T-helper 2 cell treated with Interferon-gamma antibody and Interleukin-4, amounts not matched to agents 5 μg/mL and 100 μg/mL, for 36 hours (primary cell): ENCODE measurements at places on chromosomes 12 and 14.

GRCh38 chr12:121009741-121010140, 6.5 kb downstream of the C12orf43 start:
- DNase-seq: no peak
- no peaks in the 10 kb centered on the region for H3K27me3 ChIP-seq
- peaks cover 5% of the 10 kb centered on the region for H3K4me1 ChIP-seq
- no peak overlapping the region for H3K4me3 ChIP-seq

DNA sequence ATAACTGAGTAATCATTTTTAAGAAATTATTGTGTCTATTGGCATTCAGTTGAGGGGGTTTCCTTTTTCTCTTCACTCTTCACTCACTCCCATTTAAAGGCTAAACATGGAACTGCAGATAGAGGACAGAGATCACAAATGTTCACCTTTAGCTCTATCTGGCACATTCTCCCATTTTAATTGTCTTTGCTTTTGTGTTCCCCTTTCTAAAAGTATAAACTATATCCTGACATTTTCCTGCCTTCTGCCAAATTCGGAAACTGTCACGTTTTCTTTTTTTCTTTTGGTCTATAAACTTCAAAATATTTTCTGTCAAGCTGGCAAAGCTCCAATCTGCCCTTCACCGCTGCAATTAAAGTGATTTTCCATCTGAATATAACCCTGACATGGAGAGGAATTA, 219.8 kb upstream of the CDKN3 start:
- no peaks in the 10 kb centered on the region for H3K36me3 ChIP-seq
- no peak overlapping the region for H3K4me3 ChIP-seq
- no peak overlapping the region for H3K27ac ChIP-seq
- H3K4me1 ChIP-seq: no peaks in the 10 kb centered on the region
- DNase-seq: no peak

- H3K27ac ChIP-seq: no peak overlapping the region
- no peaks in the 10 kb centered on the region for H3K4me1 ChIP-seq
- H3K36me3 ChIP-seq: no peaks in the 10 kb centered on the region
Observed at GRCh38 chr12:70847871-70848270, 72.7 kb downstream of the PTPRR start.

DNA sequence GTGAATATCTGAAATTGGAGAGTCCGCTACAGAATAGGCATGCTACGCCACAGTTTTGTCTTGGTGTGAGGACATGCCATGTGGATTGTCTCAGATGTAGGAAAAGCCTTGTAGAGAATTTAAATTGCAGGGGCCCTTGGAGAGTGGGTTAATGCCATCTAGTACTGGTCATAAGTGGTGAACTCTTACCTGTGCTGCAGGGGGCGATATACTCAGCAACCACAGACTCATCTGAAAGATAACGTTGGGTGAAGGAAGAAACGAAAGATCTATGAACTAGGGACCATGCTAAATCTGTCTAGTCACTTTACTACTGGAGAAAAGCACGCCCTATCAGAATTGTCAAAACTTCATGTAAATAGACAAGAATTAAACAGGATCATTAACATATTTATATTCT, 33.7 kb upstream of the A2M start:
- no peaks in the 10 kb centered on the region for H3K36me3 ChIP-seq
- H3K27ac ChIP-seq: no peak overlapping the region
- H3K27me3 ChIP-seq: no peaks in the 10 kb centered on the region
- no peak overlapping the region for H3K4me3 ChIP-seq

DNA sequence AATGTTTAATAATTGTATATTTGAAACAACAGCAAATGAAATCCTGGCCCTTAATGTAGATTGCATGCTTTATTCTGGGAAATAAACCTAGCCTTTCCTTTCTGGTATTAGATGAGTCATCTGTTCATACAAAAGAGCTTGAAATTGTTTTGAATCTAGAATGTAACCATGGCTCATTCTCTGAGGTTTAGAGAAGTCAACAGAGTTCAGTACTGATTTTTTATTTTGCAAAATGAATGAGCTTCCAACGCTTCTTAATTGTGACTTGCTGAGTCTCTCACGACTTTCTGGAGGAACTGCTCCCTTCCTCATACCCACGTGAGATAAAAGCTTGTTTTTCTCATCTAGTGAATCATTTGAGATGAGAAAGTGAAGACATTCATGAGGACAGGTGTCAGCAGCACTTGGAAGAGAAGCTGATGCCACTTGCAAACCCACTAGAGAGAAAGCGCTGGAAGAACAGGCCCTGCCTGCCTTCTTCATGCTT, 509.6 kb downstream of the VRK1 start:
- peak overlapping the region; percentile 42 for H3K4me3 ChIP-seq
- H3K27ac ChIP-seq: peak overlapping the region; percentile 72
- peaks cover 62% of the 10 kb centered on the region for H3K4me1 ChIP-seq
- DNase-seq: peak; percentile 16
- no peaks in the 10 kb centered on the region for H3K27me3 ChIP-seq
- H3K36me3 ChIP-seq: peaks cover 12% of the 10 kb centered on the region

GRCh38 chr12:4001031-4001430, 127.8 kb upstream of the PARP11 start:
- peaks cover 7% of the 10 kb centered on the region for H3K27me3 ChIP-seq
- no peak overlapping the region for H3K4me3 ChIP-seq
- peaks cover 3% of the 10 kb centered on the region for H3K4me1 ChIP-seq
- no peaks in the 10 kb centered on the region for H3K36me3 ChIP-seq

DNA sequence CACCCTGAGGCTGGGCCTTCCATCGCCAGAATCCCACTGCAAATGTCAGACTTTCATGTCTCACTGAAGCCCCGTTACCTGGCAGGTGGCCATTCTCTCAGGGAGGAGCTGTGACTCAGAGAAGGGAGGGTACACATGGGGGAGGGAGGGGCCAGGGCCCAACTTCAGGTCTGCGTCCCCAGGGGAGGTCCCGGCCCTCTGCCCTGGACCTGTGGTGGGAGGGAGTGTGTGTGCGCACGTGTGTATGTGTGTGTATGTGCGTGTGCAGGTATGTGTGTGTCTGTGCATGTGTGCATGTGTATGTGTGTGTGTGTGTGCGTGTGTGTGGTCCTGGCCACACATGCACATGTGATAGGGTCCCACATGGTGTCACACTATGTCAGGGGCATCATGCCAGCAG, 50.9 kb downstream of the MVK start:
- peaks cover 20% of the 10 kb centered on the region for H3K27me3 ChIP-seq
- peaks cover 2% of the 10 kb centered on the region for H3K4me1 ChIP-seq
- H3K4me3 ChIP-seq: no peak overlapping the region
- H3K36me3 ChIP-seq: no peaks in the 10 kb centered on the region
- DNase-seq: no peak
- H3K27ac ChIP-seq: no peak overlapping the region

GRCh38 chr12:26940516-26941214, 2.4 kb downstream of the FGFR1OP2 start:
- no peaks in the 10 kb centered on the region for H3K27me3 ChIP-seq
- H3K4me3 ChIP-seq: peak overlapping the region; percentile 99

GRCh38 chr12:20507056-20507455, 138.7 kb downstream of the PDE3A start:
- H3K27me3 ChIP-seq: no peaks in the 10 kb centered on the region
- H3K36me3 ChIP-seq: no peaks in the 10 kb centered on the region
- no peak overlapping the region for H3K4me3 ChIP-seq
- H3K4me1 ChIP-seq: no peaks in the 10 kb centered on the region
- DNase-seq: no peak
- H3K27ac ChIP-seq: no peak overlapping the region

GRCh38 chr12:104643819-104644669, 187.3 kb downstream of the CHST11 start:
- DNase-seq: no peak
- H3K4me3 ChIP-seq: peak overlapping the region; percentile 28
- peaks cover 37% of the 10 kb centered on the region for H3K4me1 ChIP-seq
- H3K36me3 ChIP-seq: peaks cover 46% of the 10 kb centered on the region

DNA sequence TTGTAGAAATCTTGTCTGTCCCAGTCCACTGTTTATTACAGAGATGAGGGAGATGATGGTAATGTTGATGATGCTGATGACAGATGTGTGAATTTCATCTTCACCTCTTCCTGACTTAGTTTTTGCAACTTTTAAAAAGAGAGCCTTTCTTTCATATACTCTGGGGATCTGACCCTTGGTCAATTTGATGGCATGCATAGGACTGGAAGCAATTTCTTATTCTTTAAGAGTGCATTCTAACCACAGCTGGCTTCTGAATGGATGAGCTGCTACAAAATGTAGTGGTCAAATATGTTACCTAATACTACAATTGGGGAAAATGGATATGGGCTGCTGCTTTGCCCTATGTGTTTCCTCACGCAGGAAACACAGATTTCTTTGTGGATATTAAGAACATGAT, 80.8 kb downstream of the MYRFL start:
- no peak for DNase-seq
- H3K27me3 ChIP-seq: peaks cover 3% of the 10 kb centered on the region
- H3K36me3 ChIP-seq: no peaks in the 10 kb centered on the region
- no peak overlapping the region for H3K4me3 ChIP-seq
- H3K27ac ChIP-seq: no peak overlapping the region

- H3K4me3 ChIP-seq: no peak overlapping the region
- peaks cover 13% of the 10 kb centered on the region for H3K4me1 ChIP-seq
- H3K27me3 ChIP-seq: no peaks in the 10 kb centered on the region
Observed at GRCh38 chr14:75456069-75456996, 28.5 kb downstream of the JDP2 start.

DNA sequence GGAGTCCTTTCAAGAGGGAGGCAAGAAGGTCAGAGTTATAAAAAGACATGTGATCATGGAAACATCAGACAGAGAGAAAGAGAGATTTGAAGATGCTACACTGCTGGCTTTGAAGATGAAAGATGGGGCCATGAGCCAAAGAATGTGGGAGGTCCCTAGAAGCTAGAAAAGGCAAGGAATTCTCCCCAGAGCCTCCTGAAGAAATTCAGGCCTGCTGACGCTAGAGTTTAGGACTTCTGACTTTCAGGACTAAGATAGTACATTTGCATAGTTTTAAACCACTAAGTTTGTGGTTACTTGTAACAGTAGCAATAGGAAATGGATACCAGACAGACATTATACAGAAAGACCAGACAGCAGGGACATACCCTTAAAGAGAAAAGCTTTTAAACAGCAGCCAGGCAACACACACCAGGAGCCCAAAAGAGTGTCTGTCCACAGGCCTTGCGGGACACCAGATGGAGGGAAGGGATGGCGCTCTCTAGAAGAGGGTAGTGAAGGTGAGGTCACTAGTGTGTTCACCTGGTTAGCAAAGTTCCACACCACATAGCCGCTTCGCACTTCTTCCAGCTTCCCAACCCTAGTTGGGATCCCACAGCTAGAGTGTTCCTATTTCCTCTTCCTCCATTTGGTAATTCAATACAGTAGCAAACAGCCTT, 29.7 kb upstream of the CEBPE start:
- peaks cover 19% of the 10 kb centered on the region for H3K4me1 ChIP-seq
- H3K27me3 ChIP-seq: no peaks in the 10 kb centered on the region
- H3K27ac ChIP-seq: no peak overlapping the region
- no peak for DNase-seq
- no peaks in the 10 kb centered on the region for H3K36me3 ChIP-seq

DNA sequence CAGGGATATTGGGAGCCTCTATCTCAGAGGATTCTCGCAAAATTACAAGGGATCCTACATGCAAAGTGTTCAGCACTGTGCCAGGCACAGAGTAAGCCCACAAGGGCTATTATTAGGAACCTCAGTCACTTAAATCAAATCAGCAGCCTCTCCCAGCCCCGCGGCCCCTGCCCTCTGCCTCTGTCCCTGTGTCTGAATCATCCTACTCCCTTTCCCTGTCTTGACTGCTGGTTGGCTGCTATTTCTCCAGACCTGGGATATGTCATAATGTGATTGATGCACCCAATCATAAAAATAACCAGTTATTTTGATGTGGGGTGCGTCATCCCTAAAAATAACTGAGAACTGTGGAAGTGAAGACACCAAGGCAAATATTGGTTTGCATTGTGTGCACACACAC, 176.3 kb downstream of the KSR2 start:
- H3K4me1 ChIP-seq: no peaks in the 10 kb centered on the region
- no peaks in the 10 kb centered on the region for H3K27me3 ChIP-seq
- no peak for DNase-seq
- no peak overlapping the region for H3K27ac ChIP-seq
